ENCODE measurements at places on chromosomes 1 and 21.
A peak's percentile ranks its signal among the peaks of the same experiment; 100 is the strongest.

GRCh38 chr1:193185901-193186731 is at the start of gene B3GALT2:
B3GALT2 (minus strand) TSS chr1:193186613; CDS start chr1:193181562, 5,051 bp downstream.
- DNase-seq: peak; percentile 8

DNA sequence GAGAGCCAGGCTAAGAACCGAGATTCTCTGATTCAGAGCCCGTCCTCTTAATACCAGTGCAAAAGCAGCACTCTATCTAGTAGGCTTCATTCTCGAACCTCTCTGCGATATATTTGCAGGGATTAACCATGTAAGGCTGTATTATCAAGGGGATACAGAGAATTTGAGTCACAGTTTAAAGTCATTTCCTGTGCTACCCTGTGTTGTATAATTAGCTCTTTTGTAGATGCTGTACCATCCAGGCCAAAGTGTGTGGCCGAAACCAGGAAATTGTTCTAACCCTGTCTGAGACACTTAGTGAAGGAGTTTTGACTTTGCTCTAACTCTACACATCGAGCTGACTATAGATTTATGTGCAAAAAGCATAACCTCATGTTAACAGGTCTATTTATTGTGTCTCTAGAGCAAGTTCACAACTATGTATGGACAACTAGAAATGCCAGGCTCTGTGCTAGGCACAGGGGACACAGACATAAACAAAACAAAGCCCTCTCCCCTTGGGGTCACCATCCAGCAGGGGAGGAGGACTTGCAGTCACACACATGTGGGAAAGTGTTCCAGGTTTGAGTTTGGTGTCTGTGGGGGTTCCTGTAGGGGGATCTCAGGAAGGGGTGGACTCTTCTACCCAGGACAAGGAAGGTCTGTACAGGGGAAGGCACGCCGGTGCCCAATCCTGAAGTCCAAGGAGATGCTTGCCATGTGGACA is 182.2 kb downstream of the DHRS3 start:
- DNase-seq: peak; percentile 14

DNA sequence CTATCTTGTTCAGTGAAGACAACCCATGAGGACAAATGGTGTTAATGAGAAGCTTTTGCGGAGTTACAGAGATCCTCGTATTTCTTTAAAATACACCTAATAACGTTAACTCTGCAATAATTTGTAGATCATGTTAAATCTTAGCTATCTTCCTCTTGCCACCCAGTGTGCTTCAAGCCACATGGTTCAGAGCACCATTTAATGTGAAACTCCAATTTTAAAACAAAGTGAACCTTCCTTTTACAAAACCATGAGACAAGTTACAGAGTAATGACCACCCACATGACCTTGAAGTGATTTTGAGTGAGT is 1.7 kb upstream of the KCNE2 start:
- DNase-seq: no peak

DNA sequence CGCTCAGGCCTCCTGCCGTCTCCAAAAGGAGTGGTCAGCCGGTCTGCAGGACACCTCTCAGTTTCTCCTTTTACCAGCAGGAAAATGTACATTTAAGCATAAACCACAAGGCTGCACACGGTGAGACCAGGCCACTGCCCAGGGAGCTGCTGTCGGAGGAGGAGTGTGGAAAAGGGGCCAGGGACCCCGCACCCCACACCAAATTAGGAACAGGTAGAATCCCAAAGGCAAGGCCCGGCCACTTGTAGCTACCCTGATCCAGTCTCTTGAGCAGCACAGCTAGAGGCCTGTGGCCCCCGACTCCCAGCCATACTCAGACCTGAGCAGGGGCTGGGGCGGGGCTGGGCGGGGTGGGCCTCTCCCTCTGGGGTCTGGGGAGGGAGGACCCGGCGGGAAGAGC is 78.0 kb downstream of the PIK3CD start:
- DNase-seq: no peak

DNA sequence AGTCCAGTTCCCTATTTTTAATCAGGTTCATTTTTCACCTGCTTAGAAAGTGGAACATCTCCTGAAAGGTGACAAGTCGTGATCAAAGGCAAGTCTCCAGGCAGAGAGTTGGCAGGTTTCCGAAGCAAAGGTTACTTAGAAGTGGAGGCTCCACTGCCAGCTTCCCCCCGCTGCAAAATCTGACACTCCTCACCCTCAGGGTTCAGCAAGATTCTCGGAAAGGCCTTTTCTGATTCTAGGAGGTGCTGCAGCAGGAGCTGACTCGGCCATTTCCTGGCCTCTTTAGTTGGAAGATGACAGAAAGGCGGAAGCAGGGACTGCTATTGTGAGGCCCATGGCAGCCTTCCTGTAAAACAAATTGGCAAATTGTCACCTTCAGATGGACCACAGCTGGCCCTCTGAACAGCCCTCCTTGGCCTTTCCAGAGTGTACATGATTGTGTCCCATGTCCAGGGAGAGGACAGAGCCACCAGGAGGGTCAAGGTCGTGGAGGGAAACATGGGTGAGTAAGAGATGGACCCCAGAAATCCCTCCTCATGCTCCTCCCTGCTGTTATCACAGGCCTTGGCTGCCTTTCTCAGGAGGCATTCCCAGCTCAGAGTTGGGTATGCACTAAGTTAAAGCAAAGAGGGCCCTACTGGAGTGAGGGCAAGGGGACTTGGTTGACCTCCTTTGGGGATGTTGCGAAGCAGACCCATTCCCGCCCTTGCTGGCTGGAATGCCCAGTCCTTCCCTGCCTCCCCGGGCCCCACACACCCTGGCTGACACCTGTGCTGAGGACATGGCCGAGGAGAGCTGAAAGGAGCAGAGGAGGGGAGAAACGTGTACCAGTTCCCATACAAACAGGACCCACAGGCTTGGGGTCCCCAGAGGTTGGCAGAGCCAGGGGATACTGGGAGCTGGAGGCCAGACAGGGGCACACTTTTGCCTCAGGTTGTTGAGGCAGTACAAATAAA is 115.5 kb upstream of the IRF2BP2 start:
- peak; percentile 79 for DNase-seq

- no peak for DNase-seq
Observed at GRCh38 chr1:102435483-102435882, 438.8 kb upstream of the OLFM3 start.

DNA sequence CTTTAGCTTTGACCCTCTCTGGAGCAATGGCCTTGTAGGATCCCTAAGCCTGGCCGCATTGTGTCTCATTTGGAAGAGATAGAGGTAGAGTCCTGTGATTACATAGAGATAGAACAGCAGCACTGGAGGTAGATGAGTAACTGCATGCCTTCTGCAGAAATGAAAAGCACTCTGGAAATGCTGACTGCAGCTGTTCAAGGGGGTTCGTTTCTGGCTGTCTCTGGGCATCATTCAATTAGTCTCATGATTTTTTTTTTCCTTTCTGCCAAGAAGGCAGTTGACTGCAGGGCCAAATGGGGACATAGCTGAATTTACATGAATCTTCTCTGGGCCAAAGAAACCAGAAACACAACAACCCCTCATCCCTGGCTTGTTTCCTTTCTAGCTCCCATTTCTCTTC is 28.1 kb upstream of the SNX27 start:
- no peak for DNase-seq

DNA sequence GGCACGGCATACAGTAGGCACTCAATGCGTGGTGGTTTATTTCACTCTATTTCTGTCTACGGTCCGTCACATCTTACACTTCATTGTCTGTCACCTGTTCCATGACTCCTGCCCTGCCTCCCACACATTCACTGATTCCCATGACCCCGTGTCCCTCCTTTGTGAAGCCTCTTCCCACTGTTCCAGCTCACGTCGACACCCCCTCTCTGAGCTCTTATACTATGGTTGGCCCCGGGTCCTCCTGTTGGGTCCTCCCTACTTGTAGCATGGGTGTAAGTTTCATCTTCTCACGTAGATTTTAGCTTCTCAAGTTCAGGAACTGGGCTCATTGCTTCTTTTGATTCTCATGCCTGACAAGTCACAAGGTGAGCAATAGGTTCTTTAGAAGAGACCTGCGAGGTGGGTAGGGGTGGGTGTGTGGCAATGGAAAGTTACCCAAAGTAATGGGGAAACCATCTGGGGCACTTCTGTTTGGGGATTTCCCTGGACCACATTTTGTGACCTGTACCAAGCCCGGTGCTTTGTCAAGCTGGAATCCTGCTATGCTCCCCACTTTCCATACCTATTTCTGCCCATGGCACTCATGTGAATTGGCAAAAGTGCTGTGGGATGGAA is 22.1 kb upstream of the IL10 start:
- no peak for DNase-seq

GRCh38 chr1:203778146-203778545 is 13.2 kb downstream of the LAX1 start:
- DNase-seq: no peak

GRCh38 chr1:56464294-56464693 is 115.1 kb downstream of the PLPP3 start:
- DNase-seq: no peak

DNA sequence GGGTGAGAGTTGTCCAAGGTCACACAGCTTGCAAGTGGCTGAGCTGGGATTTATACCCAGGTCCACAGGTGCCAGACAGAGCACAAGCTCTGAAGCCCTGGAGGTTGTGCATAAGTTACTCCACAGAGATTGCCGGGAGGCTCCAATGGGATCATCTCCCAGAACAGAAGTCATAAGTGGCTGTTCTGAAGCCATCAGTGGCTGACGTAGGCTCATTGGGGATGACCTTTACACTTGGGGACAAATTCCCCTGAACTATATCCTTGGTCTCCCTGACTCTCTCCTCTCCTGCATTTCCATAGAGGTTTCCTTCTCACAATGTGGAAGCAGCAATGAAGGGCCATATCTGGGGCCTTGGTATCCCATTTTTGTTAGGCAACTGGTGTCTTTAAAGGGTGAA is 37.0 kb upstream of the IFNLR1 start:
- DNase-seq: no peak

DNA sequence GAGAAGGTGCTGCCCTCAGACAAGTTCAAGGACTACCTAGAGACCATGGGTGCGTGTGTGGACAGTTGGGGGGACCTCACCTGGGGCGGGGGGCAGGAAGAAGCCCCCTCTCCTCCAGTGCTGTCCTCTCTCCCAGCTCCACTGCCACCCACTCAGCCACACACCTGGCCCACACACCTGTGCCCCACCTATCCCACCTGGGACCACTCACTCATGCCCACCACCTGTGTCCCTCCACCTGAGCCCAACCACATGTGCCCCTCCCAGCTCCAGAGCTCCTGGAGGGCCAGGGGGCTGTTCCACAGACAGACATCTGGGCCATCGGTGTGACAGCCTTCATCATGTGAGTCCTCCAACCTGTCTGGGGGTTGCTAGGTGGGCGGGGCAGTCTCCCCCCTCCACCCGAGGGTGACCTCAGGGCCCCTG is 29.0 kb downstream of the TRIM11 start:
- DNase-seq: no peak

GRCh38 chr1:208183977-208184911 is 59.9 kb downstream of the PLXNA2 start:
- DNase-seq: peak; percentile 20

- DNase-seq: no peak
Observed at GRCh38 chr1:172640111-172640510, 18.8 kb upstream of the FASLG start.

GRCh38 chr21:40938078-40938477 is 91.1 kb upstream of the DSCAM start:
- no peak for DNase-seq

- DNase-seq: peak; percentile 53
Observed at GRCh38 chr1:50704126-50704525, 255.9 kb downstream of the FAF1 start.

DNA sequence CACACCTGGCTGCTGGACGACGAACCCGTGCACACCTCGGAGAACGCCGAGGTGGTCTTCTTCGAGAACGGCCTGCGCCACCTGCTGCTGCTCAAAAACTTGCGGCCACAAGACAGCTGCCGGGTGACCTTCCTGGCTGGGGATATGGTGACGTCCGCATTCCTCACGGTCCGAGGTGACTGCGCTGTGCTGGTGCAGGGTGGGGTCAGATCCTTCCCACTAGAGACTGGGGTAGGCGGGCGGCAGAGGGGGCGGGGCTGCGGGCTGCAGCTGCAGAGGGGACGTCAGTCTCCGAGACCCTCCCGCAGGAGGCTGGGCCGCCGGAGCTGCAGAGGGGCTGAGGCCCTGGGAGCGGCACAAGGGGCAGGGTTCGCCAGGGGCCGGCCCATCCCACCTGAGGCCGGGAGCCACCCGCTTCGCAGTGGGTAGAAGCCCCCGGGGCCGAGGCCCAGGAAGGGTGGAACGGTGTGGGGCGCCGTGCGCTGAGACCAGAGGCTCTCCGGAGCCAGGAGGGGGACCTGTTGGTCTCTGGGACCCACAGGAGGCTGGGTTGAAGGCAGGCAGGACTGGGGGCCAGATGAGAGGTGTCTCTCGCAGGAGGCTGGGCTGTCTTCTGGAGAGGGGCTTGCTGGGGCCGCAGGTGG is 90.6 kb downstream of the TRIM11 start:
- DNase-seq: no peak

DNA sequence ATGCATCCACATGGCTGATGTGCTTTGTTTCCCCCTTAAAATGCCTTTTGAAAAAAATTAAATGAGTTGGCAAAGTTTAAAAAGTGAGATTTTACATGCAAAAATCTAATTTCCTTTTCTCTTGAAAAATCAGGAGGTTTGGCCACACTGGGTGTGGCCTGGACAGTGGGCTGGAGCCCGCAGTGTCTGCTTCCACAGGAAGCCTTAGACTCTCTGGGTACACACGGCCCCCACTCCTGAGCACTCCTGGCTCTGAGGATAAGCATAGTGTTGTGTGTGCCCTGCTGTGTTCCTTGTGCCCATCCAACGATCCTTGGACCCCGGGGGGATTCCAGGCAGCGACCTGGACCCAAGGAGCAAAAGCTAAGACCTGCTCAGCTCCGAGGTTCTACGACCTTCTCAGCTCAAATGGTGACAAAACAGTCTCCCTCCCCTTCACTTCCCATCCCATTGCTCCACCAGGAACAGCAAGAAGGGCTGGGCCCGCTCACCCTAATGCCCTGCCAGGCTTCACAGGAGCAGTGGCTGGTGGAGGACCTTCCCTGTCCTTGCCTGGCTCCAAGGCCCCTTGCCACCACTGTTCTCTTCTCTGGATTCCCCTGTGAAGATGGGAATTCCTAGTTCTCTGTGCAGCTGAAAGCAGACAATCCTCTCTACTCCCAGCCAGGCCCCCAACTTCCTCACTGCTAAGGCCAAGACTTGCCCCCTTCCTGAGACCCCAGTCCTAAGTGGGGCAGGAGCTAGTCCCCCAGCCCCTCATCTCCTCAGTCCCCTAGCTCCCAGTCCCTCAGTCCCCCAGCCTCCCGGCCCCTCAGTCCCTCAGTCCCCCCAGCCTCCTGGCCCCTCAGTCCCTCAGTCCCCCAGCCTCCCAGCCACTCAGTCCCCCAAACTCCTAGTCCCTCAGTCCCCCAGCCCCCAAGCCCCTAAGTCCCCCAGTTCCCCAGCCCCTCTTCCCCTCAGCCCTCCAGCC is 395.8 kb downstream of the PTPRU start:
- no peak for DNase-seq

- no peak for DNase-seq
Observed at GRCh38 chr1:173475564-173476196, 1.5 kb upstream of the PRDX6 start.

GRCh38 chr1:224783006-224783651 is 146.3 kb upstream of the DNAH14 start:
- DNase-seq: peak; percentile 45

Data from KBM-7 (cell line).